ENCODE measurements at places on chromosomes 4 and X. TPM values are rescaled to one million over a fixed set of nuclear protein-coding genes. Genes with fewer than 3 reads are reported as not detected.

Gene ZDHHC15
- not detected for total RNA-seq

Gene MXRA5
- total RNA-seq, result not detected

Gene CDKL5
- total RNA-seq, result 1.3 TPM

Gene NLGN3
- total RNA-seq, result 0.87 TPM

Gene CYLC1
- not detected for total RNA-seq

Gene MID1
- 0.33 TPM for total RNA-seq

Gene RPA4
- total RNA-seq, result 0.91 TPM

Gene NLGN4X
- total RNA-seq, result not detected

Gene TRIM2
- not detected for total RNA-seq

Gene STARD8
- total RNA-seq, result 2.3 TPM

Gene MAGEA12
- not detected for total RNA-seq

Gene ANOS1
- not detected for total RNA-seq

Gene PCDH10
- not detected for total RNA-seq

Gene GNRHR
- total RNA-seq, result not detected

Gene PNMA3
- 1.0 TPM for total RNA-seq

Data from activated CD8-positive, alpha-beta memory T cell treated with anti-CD3 and anti-CD28 coated beads, Interleukin-2, amount 10 ng/mL, durations not matched to agents 7 days and 5 days (primary cell).